ENCODE measurements at places on chromosomes 7 and 10. TPM values are rescaled to one million over a fixed set of nuclear protein-coding genes. Genes with fewer than 3 reads are reported as not detected.

DNA sequence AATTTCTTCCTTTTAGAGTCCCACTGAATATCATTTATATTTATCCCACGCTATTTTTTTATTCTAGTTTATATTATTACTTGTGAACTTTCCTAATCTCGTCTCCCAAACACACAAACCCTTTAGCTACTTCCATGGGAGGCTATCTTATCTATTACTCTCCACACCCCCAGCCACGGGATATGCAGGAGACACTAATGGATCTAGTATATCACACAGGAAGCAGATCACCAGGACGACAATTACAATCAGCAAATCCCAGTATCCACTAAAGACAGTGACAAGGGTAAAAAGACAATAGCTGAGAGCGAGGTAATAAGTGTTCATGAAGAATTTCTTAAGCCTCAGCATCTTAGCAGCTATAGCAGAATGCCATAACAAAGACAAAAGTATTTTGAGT is 3.8 kb upstream of the AKR1E2 start:
- no peak for DNase-seq

DNA sequence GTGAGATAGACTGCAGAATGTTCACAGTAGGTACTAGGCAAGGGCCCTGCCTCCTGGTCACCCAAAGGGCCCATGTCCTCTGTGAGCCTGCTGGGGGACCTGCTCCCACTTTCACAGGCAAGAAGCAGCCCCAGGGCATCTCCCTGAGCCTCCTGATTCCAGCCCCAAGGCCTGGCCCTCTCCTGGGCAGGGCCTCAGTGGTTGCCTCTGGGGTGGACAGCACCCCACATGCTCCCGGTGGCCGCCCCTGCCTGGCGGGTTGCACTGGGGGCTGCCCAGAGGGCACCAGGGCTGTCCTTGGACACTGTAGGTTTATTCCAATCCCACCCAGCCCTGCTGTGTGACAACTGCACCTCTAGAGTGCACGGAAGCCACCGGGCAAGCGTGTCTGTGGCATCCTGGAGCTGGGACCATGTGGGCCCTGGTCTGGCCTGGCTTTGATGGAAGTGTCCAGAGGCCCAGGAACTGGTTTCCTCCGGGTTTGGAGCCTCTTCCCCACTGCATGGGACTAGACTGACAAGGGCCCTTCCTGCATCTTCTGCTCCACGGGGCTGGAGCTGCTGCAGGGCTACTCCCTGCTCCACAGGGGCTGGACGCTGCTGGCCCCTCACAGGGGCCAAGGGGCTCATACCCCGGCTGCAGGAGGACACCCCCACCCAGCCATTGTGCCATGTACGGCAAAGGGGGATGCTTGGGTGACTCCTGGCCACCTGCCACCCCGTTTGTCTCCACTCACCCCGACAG is 25.0 kb upstream of the SYCE1 start:
- no peak for DNase-seq

The MACC1 gene
- 0.08 TPM for total RNA-seq

The ZNF488 gene
- not detected for total RNA-seq

The SMO gene
- total RNA-seq, result 0.22 TPM
